Activated CD4-positive, alpha-beta T cell treated with anti-CD3 and anti-CD28 coated beads, Interleukin-10, Interleukin-2, amounts not matched to agents 100 ng/mL and 50 ng/mL, durations not matched to agents 16 hours and 8 hours (primary cell): ENCODE measurements at places on chromosomes 12 and 14.

GRCh38 chr12:15265875-15266274, 44.7 kb upstream of the RERG start:
- DNase-seq = no peak

DNA sequence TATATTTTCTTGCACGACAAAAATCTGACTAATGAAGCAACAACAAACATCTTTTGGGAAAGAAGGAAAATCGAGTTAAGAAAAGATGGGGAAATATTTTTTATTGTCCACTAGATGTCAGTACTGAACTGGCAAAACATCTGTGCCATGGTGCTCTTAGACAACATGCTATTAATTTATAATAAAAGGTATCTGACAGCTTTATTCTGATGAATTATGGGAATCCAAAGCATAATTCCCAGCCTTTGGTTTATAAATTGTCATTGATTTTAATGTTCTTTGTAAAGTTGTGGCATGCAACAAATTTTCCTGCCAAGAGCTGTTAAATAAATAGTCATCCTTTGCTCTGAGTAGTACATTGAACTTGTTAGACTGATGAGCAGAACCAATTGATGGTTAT, 231.2 kb downstream of the ETNK1 start:
- no peak for DNase-seq

DNA sequence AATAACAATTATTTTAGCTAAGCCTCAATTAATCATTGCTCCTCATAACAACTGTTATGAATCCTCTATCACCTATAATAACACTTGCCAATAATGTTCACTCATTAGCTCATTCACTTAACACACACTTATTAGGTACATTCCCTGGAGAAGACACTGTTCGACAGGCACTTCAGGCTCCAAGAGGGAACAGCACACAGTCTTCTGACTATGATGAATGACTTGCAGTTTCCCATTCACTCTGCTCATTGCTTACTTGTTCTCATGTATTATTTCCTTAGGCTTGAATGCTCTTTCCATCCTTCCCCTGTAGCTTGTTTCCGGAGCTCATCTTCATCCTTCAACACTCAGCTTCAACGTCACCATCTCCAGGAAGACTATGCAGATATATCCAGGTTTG, 437.3 kb downstream of the TMEM132D start:
- no peak for DNase-seq

DNA sequence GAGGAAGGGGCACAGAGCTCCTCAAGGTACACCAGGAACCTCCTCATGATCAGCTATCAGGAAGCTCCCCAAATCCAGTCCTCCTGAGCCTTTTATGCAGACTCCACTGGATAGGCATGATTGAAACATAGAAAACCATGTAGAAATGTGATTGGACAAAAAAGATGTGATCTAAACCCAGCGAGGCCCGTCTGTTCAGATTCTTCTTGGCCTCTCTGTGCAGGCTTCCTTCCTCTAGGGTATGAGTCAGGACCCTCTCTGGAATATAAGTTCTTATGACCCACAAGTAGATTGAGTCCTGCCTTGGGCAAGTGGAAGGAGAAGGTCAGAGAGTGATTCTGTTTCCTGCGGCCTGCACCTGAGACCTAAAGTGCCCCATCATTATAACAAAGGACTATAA, 166.3 kb downstream of the PHLDA1 start:
- DNase-seq = no peak

DNA sequence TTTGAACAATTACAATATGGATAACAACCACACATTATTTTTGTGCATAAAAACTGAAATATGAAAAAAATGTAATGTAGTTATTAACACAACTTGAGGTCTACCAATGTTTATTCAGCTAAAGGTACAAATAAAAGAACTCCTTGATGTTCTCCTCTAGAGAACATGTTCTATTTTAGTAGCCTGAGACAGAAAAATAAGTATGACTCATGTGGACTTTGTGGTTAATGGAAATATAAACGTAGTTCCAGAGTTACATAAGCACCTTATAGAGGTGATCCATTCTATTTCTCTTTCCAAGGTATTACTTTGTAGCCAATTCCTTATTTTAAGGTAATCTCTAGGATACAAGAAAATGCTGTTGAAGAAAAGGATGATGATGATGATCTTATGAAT, 25.7 kb downstream of the ALKBH1 start:
- no peak for DNase-seq

- no peak for DNase-seq
Measured at GRCh38 chr12:72236071-72236705, 36.0 kb upstream of the TRHDE start.

- no peak for DNase-seq
Measured at GRCh38 chr12:63905544-63905943, 61.0 kb downstream of the SRGAP1 start.

DNA sequence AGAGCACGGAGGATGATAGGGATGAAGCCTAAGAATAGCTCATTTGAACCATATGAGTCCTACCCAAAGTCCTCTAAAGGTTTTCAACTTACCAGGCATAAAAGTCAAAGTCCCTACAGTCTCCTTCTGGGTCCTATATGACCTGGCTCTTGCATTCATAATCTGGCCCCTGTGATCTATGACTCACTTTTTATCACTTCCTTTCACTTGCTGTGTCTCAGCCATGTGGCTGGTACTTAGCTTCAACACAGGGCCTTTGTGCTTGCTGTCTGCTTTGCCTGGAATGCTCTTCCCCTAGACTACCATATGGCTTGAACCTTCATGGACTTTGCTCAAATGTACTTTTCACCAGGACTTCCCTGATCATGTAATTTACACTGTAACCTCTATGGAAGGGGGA, 137.6 kb upstream of the TMTC1 start:
- DNase-seq = no peak

GRCh38 chr12:110619534-110619953, 5.6 kb downstream of the TCTN1 start:
- DNase-seq = peak; percentile 81

GRCh38 chr14:26255213-26255612, 342.6 kb downstream of the NOVA1 start:
- DNase-seq = no peak

DNA sequence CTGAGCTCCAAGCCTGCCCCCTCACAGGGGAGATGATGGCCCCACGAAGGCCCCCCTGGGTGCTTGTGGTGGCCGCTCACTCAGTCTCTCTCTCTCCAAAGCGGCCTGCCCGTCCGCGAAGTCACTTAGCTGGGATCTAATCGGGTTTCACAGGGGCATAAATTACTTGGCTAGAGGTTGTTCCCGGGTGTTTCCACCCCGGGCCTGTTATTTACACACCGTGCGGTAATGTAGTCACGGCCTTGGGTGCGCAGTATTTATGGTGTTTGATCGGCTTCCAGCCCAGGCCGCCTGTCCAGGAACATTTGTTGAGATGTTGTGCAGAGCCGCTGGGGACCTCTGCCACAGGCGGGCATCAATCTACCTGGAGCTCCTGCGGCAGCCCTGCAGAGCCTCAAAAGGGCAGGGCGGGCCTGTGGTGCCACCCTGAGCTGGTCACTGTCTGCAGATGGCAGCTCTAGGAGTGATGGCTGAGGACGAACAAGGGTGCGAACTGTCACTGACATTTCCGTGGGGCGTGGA, 91.2 kb downstream of the KIF26A start:
- DNase-seq = no peak

DNA sequence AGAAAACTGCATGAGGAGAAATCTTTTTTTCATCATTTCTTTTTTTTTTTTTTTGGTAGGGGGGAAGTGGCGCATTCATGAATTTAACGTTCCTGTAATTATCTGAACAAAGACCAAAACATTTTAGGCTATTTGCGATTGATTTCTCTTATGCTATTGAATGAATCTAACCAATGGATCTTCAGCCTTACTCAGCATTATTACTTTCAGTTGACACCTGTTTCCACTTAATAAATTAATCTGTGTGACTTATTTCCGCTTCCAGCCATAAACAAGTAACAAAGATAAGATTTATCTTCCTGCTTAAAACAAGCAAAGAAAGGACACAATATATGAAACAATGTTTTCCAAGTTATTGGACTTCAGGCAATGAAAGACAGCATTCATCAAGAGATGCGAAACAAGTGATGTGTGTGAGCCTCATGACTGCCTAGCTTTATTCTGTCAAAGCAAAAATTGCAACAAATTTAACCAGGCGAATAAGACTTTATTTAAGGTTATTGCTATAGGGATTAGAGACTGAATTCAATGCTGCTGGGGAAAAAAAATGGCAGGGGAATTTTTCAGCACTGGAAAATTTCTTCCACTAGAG, 1026.9 kb downstream of the LRFN5 start:
- no peak for DNase-seq

GRCh38 chr14:63594455-63595372, 47.0 kb downstream of the WDR89 start:
- no peak for DNase-seq

GRCh38 chr14:45698462-45699134, 445.6 kb upstream of the MIS18BP1 start:
- no peak for DNase-seq

DNA sequence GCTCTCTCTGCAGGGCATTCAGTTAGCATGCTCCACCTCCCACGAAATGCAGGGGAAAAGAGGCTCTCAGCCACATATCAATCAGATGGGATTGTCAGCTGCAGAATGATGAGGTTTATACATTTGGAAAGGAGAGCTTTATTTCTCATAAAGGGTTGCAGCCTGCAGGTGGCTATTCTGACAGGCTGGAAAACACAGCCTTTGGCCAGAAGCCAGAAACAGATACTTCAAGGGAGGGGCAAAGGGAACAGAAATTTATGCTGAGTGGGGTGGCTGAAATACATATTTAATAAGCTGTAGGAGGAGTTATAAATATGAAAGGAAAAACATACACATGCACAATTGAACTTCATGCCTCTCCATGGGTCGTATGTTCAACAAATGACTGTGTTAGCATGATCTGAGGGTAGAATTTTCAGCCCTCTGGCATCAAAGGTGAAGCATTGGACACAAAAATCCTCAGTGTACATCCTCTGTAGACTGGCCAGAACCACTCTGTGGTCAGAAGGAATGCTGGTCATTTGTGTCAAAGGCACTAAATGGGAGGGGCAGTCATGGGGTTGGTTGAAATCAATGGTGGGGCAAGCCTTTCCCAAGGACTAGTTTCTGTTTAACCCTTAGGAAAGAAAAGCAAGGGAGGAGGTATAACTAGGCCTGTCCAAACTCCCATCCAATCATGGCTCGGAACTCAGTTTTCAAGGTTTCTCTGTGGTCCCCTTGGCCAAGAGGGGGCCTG, 62.4 kb downstream of the TMX1 start:
- no peak for DNase-seq

GRCh38 chr14:80202888-80203562, 8.3 kb downstream of the DIO2 start:
- DNase-seq = peak; percentile 42

DNA sequence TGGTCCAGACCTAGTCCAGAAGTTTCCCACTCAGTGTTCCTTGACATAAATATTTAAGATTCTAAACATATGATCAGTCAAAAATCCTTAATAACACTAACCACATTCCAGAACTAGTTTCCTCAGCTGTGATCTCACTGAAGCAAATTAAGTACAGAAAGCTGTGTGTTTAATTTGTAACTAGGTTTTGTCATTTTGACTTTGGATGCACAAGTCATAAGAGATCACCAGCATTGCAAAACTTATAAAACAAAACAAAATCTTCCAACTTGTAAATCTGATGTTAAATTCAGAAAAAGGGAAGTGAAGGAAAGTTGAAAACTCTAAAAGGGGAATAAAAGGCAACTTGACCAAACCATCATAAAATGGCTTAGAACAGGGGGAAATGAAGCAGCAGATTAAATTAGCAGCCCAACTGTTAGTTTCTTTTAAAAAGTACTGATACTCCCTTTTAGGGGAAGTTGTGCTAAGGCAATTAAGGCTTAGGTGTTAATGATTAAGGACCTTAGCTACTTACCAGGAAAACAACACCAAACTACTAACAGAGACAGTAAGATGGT, 56.6 kb downstream of the SH2B3 start:
- no peak for DNase-seq

- peak; percentile 78 for DNase-seq
Measured at GRCh38 chr12:120903412-120904196, 554 bp downstream of the SPPL3 start.

DNA sequence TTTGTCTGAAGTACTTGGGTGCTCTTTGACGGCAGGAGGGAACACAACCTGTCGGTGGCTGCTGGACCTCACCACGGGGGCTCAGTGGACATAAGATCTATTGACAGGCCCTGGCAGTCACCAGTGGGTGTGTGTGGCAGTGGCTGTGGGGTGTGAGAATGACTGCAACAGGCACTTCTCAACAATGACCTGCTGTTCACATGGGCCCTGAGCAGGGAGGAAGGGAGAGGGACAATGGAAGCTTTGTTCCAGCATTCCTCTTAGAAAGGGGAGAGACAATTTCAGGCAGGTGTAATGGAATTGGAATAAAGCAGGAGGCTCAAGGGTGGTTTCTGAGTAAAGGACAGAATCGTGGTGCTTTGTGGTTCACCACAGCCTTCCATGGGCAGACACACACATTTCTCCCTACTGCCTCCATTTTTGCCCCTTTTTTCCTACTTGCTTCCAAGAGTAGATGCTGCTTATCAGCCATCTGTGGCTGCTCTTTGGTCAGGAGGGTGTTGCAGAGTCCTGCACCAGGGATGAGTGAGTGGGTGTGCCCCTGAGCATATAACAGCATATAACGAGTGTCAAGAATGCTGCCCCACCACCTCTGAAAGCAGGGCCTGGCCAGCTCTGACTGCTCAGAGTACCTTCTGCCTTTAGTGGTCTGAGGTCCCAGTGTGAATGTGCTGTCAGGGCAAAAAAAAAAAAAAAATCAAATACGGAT, 267.7 kb downstream of the RASSF9 start:
- DNase-seq = no peak

GRCh38 chr14:55814064-55814463, 234.1 kb downstream of the KTN1 start:
- no peak for DNase-seq

DNA sequence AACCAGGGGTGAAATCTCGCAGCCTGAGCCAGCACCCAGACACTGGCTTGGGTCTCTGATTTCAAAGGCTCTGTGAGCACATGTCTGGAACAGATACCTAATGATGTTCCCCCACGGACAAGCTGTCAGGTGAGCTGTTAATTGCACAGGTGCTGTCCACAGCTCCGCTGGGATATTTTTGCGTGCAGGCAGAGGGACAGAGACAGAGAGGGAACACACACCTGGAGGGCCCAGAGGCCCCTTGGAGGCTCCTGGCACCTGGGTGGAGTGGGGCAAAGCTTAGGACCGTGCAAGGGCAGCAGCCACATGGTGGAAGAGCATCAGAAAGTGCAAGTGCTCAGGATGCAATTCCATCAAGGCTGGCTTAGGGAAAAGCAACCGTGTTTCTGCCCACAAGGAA, 57.3 kb downstream of the ARL6IP4 start:
- DNase-seq = no peak

DNA sequence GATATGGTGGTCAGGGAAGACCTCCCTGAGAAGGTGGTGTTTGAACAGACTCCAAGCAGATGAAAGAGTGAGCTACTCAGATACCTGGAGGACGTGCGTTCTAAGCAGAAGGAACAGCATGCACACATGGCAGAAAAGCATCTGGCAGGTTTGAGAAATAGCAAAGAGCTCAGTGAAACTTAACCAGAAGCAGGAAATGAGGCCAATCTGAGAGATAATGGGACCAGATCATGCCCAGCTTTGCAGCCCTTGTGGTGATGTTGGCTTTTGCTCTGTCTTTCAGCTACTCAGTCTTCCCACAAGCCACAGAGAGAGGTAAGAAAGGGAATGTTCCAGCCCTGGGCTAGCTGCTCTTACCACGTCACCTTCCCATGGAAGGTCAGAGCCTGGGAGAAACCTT, 176.3 kb upstream of the GSC start:
- DNase-seq = peak; percentile 53
